LNCaP clone FGC (cell line): ENCODE measurements at places on chromosomes 12 and 14.

GRCh38 chr14:69635981-69636639 is 24.7 kb downstream of the SUSD6 start:
- no peak for DNase-seq

GRCh38 chr12:23684121-23684520 is 265.3 kb downstream of the SOX5 start:
- no peak for DNase-seq

- DNase-seq, result no peak
These were observed 120.0 kb downstream of the KCNA5 start for GRCh38 chr12:5163661-5164060.

- DNase-seq, result no peak
These were observed 137.0 kb upstream of the HIF1A start for GRCh38 chr14:61558271-61558670.

DNA sequence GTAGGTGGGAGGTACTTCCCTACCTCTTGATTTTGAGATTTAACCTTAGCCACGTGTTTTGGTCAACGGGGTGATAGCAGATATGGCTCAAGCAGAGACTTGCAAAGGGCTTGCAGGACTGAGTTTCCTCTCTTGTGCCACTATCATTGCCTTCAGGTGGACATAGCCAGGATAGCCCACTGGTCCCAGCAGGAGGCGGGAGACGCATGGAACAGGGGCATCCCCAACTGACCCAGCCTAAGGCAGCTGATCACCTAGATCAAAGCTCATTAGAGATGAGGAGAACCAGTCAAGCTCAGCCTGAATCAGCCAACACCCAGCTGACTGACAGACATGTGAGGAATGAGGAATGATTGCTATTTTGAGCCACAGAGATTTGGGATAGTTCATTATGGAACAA is 49.6 kb downstream of the CALM1 start:
- no peak for DNase-seq

- DNase-seq, result no peak
These were observed 75.8 kb downstream of the CAPZA3 start for GRCh38 chr12:18813753-18814152.

- DNase-seq, result no peak
These were observed 5.6 kb upstream of the NPAS3 start for GRCh38 chr14:32932914-32933628.

- peak; percentile 38 for DNase-seq
These were observed 1.3 kb downstream of the SENP1 start for GRCh38 chr12:48104531-48104930.

GRCh38 chr14:48970943-48971342 is 615.2 kb downstream of the RPS29 start:
- no peak for DNase-seq

DNA sequence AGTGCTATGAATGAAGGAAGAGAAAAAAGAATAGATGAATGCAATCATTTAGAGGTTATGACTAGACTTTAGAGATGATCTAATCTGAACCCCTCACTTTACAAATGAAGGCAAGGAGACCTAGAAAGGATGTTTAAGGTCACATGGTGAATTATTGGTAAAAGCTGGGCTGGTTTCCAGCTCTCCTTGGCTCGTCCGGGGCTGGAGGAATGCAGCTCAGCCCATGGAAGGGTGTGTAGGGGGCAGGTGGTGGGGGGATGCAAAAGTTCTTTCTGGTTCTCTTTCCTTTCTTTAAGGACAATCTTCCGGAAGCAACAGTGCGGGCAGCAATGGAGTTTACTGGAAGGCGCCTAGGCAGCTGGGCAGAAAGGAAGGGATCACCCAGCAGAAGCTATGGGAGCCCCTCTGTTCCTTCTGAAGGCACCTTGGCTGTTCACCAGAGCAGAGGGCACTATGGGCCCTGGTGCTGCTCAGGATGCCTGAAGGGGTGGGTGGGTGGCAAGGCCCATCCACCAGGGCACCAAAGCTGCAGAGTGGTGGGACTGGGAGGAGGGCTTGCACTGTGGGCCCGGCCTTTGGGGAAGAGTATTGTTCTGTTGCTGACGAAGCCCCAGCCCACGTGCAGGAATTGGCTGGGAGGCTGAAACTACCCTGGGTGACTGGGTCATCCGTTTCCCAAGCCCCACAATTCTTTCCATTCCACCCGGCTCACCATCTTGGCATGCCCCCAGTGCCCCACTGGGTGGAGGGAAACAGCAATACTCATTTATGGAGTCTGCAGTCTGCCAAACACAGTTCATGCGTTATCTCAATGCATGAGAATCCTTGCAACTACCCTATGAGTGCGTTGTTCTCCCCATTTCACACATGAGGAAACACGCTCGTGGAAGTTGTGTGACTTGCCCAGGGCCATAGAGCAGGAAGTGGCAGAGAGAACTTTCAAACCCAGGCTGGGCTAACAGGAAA is 78.2 kb downstream of the IRF2BPL start:
- DNase-seq, result no peak

DNA sequence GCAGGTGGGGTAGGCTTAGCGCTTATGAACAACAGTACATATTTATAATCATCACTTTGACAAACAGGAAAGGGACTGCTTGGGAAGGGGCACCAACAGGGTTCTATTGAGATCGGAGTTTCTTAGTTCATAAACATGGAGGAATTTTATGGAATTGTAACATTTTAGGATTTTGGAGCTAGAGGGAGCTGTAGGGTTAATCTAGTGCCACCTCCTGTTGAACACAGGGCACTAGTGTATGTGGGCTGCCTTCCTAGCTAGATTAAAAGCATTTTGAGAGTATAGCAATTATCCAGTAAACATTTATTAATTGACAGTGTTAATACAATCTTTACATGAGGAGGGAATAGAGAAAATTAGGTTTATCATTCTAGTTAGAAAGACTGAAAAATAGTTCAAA is 23.1 kb upstream of the TBC1D30 start:
- no peak for DNase-seq

- DNase-seq, result no peak
These were observed 35.0 kb downstream of the PPP2R5C start for GRCh38 chr14:101796479-101796878.

DNA sequence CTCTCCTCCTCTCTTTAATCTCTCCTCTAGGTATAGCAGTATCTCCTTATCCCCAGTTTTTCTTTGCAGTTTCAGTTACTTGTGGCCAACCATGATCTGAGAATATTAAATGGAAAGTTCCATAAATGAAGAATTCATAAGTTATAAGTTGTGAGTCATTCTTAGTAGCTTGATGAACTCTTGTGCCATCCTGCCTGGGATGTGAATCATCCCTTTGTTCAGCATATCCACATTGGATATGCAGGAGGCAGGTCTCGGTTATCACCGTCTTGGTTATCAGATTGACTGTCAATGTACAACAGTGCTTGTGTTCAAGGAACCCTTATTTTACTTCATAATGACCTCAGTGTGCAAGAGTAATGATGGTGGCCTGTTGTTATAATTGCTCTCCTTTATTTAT is 134.0 kb downstream of the TMEM117 start:
- DNase-seq, result no peak

- no peak for DNase-seq
These were observed 203.7 kb downstream of the ETV6 start for GRCh38 chr12:11853126-11853525.

- DNase-seq, result no peak
These were observed 388.1 kb upstream of the PRICKLE1 start for GRCh38 chr12:42977451-42978230.

- no peak for DNase-seq
These were observed 7.7 kb downstream of the CAPS2 start for GRCh38 chr12:75322464-75322863.

- DNase-seq, result no peak
These were observed 439.5 kb downstream of the CCER1 start for GRCh38 chr12:90515199-90516175.
